Peyer's patch (tissue), 4 donors: ENCODE measurements at places on chromosomes 1 and 21.

- peak; percentile 72 for DNase-seq
Measured at GRCh38 chr1:15848143-15848928, 829 bp downstream of the SPEN start.

- no peak for DNase-seq
Measured at GRCh38 chr1:94641990-94642389, 100.4 kb upstream of the F3 start.

GRCh38 chr1:72037745-72038343 lies 244.5 kb downstream of the NEGR1 start:
- peak; percentile 46 for DNase-seq

- DNase-seq = no peak
Measured at GRCh38 chr1:156924478-156925153, 4.2 kb downstream of the LRRC71 start.

DNA sequence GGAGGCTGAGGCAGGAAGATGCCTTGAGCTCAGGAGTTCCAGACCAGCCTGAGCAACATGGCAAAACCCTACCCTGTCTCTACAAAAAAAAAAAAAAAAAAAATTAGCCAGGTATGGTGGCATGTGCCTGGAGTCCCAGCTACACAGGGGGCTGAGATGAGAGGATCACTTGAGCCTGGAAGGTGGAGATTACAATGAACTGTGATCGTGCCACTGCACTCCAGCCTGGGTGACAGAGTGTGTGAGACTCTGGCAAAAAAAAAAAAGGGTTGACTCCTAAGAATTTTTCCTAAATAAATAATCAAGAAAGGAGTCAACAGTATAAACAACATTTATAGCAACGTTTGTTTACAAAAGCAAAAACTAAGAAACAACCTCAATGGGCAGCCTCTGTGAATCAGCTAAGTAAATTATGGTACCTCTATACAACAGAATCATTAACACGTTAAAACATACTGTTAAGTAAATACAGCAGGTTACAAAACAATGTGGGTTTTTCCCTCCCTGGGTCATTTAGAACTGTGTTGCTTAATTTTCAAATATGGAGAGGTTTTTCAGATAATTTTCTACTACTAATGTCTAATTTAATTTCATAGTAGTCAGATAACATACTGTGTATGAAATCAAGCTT lies 56.8 kb downstream of the SLC30A10 start:
- DNase-seq = no peak

DNA sequence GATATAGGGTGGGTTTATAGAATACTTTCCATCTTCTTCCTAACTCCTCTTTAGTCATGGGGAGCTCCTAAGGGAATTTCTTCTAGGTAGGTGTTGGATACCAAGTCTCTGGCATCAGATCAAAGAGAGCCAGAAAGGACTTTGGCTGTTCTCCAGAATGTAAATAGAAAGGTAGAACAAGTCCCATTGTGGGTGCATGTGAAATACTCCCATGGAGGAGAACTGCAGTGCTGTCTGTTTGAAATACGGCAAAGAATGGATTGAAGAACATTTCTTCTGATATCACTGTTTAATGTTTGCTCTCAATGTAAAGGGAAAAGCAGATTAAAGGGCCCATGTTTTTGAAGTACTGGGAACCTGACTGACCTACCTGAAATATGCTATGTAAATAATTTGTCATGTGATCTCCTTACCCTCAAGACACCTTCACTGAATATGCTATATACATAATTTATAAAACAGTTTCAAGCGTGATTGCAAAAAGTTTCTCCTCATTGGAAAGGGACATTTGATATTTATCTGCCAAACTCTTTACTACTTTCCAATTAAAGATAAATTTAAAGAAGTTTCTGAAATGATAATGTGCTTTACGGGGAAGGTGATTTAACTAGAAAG lies 65.9 kb downstream of the LAMC1 start:
- DNase-seq = no peak

- DNase-seq = no peak
Measured at GRCh38 chr1:172630868-172631267, 28.0 kb upstream of the FASLG start.

- DNase-seq = no peak
Measured at GRCh38 chr1:87120779-87121178, 206.3 kb downstream of the HS2ST1 start.

GRCh38 chr1:94094469-94095111 lies 26.4 kb downstream of the ABCA4 start:
- DNase-seq = peak; percentile 61

- DNase-seq = no peak
Measured at GRCh38 chr1:163770265-163770664, 448.5 kb downstream of the NUF2 start.

GRCh38 chr1:153532769-153533599 lies 2.8 kb downstream of the S100A6 start:
- peak; percentile 80 for DNase-seq

DNA sequence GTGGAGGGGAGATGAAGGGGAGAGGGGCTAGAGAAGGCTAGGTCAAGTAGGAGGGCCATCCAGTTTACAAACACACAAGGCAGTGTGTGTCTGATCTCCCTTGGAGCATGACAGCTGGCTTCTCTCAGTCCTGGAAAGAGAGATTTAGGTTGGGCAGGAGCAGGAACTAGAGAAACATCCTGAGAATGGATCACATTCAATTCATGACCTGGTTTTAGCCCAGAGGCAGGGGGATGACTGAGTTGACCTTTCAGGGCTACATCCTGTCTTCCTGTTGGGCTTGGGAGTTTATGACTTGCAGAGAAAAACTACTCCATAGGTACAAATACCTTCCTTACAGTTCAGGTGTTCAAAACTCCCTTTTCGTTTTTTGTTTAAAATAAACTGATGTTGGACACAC lies 97.0 kb downstream of the IGSF21 start:
- DNase-seq = no peak

DNA sequence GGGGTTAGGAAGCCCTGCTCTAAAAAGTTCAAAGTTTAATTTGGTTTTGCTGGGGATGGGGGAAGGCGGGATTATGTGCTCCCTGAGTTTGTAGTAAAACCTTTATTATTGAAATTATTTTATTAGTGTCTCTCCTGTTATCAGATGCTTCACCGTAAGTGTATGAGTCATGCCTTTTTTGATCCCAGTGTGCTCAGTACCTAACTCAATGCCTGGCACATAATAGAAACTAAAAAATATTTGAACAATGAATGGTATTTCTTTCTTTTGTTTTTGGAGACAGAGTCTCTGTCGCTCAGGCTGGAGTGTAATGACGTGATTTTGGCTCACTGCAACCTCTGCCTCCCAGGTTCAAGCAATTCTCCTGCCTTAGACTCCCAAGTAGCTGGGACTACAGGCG lies 6.4 kb downstream of the SNRPE start:
- no peak for DNase-seq

- DNase-seq = no peak
Measured at GRCh38 chr1:117576236-117576635, 29.6 kb upstream of the TENT5C start.

DNA sequence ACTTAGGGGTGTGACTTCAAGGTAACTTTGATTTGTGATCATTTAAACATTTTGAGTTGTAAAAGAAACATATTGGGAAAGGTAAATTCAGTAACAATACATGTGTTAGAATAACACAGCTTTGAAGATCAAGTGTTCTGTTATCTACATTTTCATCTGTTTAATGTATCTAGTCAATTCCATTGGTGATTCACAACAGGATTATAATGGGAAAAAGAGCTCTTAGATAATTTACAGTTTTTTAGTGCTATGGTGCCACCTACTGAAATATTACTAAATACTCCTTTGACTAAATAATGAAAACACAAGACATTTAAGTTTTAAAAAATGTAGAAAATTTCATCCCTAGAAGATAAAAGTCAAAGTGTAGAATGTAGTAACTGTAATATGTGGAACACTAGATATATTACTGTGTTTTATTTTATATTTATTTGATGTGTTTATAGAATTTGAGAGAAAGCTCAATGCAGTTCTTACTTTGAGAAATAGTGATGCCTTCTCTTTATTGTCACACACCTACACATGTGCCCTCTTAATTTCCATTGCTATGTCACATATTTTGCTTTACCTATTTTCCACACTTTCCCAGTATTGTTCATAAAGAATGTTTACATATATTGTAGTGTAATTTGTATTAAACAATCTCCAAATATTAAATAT lies 47.4 kb downstream of the PTPRC start:
- no peak for DNase-seq

DNA sequence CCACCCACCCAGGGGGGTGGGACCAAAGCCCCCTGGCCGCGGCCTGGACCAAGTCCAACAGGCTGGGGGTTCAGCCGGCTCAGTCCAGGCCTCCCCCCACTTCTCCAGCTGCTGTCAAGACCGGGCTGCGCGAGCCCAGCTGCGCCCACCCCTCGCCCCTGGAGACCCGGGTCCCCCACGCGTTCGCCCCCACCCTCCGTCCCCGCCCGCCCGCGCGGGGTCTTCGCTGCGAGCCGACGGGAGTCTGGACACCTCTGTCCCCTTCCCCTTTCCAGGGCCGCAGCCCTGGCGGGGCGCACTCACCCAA lies 253 bp downstream of the RAP1GAP start:
- DNase-seq = no peak

DNA sequence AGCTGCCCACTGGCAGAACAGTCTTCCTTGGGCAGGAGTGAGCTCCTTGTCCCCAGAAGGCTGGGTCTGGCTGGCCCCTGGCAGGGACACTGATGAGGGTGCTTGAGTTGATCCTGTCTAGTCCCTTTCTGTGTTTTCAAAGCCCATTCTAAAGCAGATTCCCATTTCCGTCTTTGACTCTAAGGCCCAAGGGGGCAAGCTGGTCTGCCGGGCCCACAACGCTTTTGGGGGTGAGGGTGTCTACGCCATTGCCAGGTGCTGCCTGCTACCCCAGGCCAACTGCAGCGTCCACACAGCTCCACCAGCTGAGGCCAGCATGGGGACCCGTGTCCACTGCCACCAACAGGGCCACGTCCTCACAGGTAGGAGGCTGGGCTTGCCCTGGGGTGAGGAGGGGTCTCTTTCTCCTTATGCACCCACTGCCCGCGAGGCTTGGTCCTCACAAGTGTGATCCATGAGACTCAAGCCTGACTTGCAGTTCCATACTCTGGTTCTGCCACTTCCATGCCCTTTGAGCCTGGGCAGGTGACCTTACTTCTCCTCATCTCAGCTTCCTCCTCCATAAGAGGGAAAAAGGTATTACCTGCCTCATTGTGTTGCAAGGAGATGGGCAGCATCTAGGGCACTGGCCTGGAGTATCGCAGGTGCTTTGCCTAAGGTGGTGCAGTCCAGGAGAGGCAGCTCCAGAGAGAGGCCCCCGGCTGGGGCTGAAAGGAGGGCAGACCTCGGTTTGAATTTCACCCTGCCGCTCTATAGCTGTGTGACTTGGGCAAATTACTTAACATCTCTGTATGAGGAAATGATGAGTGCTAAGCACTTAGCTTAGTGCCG lies 20.2 kb downstream of the PCSK9 start:
- no peak for DNase-seq

GRCh38 chr1:5717031-5717682 lies 275.1 kb downstream of the NPHP4 start:
- DNase-seq = no peak

- DNase-seq = no peak
Measured at GRCh38 chr21:20527731-20528460, 470.3 kb upstream of the NCAM2 start.

DNA sequence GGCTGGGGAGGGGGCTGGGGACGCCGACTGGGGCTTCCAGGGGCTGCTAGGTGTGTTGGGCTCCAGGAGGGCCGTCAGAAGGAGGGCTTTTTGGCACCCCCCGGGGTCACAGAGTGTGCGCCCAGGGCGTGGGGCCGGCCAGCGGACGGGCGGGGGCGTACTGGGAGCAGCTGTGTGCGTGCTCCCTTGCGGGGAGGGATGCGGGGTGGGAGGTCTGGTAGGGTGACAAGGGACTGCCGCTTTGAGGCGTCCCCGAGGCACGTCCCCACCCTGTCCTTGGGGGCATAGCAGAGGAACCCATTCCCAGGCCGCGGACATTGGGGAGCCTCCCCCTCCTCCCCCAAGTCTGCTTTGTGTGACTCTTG lies 1.1 kb downstream of the FOXO6 start:
- no peak for DNase-seq

DNA sequence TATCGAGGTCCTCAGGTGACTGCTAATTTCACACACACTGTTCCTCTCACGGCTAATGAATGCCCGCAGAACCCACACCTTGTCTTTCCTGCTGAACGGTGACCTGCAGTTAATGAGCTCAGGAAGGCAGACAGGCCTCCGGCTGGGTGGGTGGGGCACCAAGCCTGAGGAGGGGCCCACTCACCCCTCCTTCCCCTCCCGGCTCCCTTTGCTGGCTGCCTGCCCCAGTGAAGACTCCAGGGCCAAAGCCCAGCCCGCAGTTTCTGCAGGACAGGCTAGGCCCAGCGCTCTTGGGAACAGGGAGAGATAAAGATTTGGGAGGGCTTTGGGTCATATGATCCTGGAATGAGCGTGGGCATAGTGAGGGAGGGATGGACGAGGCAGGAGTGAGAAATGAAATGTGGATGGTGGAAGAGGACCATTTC lies 26.4 kb downstream of the FOXO6 start:
- DNase-seq = peak; percentile 63

DNA sequence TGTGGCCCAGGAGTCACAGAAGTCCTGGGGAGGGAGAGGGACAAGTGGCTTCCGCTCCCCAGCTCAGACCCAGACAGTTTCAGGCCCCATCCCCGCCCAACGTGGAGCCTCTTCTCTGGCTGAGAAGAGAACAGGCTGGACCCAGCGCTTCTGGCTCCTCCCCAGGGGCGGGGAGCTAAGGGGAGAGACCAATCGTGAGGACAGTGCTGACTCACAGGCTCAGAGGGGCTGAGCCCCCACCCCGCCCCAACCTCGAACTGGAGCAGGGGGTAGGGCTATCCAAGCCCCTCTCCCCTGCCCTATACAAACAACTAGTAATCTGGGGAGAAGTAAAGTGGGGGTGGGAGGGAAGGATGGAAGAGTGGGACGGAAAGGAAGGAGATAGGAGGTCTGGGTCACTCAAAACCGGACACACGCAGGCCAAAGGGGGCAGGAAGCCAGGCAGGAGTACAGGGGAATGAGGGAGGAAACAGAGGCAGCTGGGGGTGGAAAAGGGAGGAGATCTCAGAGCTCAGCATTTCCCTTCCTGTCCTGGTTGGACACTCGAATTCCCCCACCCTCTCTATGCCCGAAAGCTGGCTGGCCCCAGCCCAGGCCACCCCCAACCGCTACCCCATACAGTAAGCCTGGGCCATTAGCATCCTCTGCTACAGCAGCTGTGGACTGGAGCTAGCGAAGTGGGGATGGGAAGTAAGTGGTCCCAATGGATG lies at the start of gene SHC1:
SHC1 (minus strand) TSS at position 117 of the 710 bp plus-strand sequence. CDS start 221 bp downstream, outside the sequence.
- peak; percentile 91 for DNase-seq

GRCh38 chr1:7942214-7942921 lies 1.7 kb upstream of the TNFRSF9 start:
- DNase-seq = peak; percentile 72

DNA sequence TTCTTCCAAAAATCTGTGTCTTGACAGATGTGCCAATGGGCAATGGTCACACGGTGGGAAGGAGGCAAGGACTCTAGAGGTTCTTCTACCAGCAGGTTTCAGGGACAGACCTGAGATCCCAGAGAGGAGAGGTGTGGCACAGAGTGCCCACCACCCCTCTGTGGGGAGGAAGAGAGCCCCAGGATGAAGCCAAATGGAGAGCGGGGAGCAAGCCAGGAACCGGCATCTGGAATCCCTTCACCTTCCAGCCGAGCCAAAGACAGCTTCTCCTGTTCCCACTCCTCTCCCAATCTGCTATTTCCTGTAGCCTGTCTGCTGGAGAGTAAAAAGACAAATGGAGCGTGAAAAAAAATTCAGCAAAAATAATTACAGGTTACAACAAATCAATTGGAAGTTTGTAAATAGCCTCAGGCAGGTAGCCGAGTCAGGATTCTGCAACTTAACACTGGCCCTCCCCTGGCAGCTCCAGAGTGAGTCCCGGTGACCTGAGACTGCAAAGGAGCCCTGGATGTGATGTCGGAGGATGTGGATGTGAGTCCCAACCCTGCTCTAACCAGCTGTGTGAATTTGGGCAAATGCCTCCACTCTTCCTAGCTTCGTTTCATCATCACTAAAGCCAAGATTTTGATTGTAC lies 45.4 kb upstream of the LRRN2 start:
- no peak for DNase-seq
